Midbrain (tissue), 1 donor: ENCODE measurements at places on chromosomes 7 and 10.

- no peak for DNase-seq
Measured at GRCh38 chr7:17392846-17393245, 94.4 kb downstream of the AHR start.

GRCh38 chr10:101031128-101031795 is at the start of the genes PDZD7 and SFXN3:
PDZD7 (minus strand) TSS chr10:101031129; CDS start chr10:101030219, 910 bp downstream.
SFXN3 (plus strand) TSS chr10:101031234; CDS start chr10:101034695, 3,461 bp downstream.
- peak; percentile 95 for DNase-seq

DNA sequence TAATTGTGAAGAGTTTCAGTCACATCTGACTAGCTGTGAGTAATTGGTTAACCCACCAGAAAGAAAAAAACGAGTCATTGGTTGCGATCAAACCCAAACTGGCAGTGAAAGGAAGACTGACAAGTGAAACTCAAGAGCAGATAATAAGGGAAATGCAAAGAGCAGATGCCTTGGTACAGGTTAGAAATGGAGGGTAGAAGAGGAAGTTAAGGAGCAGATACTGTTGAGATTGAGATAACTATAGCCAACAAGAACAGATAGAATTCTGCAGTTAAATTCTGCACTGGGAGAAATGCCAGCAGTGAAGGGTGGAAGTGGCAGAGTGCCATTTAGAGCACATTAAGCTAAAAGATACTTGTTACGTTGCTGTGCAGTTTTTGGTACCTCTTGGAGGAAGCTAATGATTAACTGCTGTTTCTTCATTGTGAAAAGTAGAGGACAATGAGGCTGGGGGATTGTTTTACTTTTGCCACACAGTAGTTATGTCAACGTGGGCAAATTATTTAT is 65.8 kb downstream of the CDK13 start:
- peak; percentile 15 for DNase-seq

GRCh38 chr7:80935991-80936780 is 17.3 kb upstream of the SEMA3C start:
- no peak for DNase-seq

GRCh38 chr10:5325076-5325475 is 39.7 kb upstream of the UCN3 start:
- DNase-seq: no peak

DNA sequence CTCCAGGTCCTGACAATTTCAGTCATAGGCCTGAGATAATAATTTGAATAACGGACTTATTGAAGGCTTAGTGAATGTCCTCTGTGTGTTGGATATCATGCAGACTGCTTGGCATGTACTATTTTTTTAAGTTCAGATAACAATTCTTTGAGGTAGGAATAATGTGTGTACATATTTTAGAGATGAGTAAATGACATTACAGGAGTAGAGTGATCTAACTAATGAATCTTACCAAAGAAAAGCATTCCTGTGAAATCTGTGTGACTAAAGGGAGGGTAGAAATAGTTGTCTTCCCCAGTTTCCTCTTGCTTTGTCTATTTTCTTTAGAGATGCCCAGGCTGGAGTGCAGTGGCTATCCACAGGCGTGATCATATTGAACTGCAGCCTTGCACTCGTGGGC is 391.8 kb upstream of the ETV1 start:
- no peak for DNase-seq

GRCh38 chr10:73910764-73911552 is at the start of gene PLAU:
PLAU (plus strand) TSS chr10:73911132; CDS start chr10:73911556, 424 bp downstream.
- no peak for DNase-seq

DNA sequence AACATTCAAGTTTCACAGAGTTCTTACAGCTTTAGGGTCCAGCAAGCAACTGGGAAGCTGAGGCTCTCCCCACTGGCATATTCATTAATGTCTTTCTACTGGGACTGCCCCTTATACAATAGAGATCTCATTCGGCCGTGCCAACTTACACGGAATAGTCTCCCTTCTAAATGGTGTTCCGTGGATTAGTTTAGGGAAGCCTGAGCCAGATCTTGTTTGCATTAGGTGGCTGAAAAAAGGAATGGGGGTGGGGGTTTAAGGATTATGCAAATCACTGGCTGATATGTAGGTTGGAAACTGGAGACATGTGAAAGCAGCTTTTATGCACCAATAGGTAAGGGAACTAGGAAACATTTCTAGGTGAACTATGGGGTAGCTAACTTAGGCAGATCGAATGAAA is 218.3 kb downstream of the TRIL start:
- peak; percentile 35 for DNase-seq

DNA sequence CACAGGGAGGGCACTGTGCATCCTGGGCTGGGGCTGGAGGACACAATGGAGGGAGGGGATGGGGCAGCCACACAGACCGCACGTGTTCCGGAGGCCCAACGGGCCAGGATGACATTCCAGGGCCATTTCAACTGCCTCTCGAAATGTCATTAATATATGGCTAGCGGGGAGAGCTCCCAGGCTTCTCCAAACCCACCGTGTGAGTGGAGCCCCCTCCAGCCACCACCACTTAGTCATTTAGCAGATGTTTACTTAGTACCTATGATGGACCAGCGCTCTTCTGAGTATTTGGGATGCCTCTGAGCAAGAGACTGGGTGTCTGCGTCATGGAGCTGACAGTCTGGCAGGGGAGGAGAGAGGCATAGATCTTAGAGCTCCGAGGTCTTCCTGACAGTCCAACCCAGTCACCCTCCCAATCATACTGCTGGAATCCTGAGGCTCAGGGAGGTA is 107.3 kb downstream of the ZMIZ1 start:
- DNase-seq: no peak

- DNase-seq: no peak
Measured at GRCh38 chr10:21297603-21298383, 227.7 kb downstream of the SKIDA1 start.

DNA sequence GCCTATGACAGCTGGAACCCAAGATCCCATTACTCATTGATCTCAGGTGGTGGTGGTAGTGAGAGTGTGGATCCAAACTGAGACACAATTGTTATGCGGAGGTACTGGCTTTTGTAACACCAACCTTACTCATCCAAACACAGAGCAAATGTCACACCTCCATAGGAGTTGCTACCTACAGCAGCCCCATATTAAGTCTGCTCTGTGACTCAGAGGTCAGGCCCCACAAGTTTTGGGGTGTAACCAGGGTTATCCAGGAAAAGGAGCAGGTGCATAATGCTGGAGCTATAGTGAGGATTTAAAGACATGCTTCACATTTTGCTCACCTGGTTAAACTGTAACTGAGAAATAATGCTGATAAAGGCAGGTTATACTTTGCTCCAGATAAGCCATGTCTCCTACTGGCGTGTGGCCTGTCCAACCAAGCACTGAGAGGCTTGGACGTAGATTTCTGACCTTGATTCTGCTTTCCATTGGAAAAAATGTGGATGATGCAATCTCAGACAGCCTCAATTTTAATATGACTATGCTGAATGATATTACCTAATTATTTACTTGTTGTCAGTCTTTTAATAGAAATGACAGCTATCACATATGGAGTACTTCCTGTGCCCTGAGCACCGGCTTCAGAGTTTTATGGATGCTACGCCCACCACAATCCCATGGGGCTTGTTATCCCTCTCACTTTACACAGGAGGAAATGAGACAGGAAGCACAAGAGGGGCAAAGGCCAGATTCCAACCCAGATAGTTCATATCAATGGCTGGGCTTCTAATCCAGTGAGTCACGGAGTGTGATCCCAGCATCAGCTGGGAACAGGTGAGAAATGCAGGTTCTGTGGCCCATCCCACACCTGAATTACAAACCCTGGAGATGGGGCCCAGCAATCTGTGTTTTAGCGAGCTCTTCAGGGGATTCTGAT is 181.3 kb downstream of the CHN2 start:
- no peak for DNase-seq

DNA sequence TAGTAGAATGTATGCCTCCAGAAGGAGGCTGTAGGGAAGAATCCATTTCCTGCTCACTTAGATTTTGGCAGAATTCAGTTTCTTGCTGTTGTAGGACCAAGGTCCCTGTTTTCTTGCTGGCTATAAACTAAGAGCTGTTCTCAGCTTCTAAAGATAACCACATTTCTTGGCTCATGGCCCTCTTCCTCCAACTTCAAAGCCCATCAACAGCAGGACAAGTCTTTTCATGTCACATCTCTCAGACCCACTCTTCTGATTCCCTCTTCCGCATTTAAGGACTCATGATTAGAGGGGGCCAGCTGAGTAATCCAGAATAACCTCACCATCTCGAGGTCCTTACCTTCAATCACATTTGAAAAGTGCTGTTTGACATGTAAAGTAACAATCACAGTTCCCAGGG is 8.2 kb upstream of the LSM8 start:
- no peak for DNase-seq

DNA sequence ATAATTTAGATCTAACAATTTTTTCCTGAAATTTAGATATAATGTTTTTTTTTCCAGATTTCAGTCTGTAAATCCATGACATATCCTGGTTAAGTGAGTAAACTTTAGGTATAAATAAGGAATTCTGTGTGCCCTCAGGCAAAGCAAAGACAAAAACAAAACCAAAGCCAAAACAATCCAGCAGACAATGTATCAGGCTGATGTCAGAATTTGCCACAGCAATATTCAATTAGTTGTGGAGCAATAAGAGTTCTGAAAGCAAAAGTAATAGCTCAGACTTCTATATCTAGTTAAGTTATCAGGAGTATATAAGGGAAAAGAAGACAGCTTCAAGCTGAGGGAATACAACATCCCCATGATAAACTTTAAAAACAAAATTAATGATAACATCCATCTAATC is 82.0 kb downstream of the MKX start:
- DNase-seq: no peak

- DNase-seq: peak; percentile 16
Measured at GRCh38 chr10:113320987-113321386, 231.9 kb upstream of the HABP2 start.

DNA sequence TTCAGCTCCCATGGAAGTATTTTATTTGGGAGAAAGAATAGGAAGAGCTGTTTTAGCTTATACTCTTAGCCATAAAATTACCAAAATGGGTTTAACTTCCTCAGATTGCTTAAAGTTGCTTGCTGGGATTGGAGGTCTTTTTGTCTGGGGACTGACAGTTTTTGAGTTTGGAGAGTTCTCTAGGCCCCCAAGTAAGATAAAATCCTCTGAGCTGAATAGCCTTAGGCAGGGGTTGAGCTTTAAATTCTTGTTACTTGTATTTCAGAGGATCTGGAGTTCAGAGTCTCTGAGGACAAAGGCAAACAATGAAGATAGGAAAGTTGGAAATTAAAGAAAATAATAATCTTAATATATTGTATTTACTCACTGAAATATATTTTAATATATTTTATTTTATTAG is 294.4 kb upstream of the DKK1 start:
- no peak for DNase-seq

GRCh38 chr7:50982626-50983025 is 199.9 kb upstream of the GRB10 start:
- DNase-seq: no peak

DNA sequence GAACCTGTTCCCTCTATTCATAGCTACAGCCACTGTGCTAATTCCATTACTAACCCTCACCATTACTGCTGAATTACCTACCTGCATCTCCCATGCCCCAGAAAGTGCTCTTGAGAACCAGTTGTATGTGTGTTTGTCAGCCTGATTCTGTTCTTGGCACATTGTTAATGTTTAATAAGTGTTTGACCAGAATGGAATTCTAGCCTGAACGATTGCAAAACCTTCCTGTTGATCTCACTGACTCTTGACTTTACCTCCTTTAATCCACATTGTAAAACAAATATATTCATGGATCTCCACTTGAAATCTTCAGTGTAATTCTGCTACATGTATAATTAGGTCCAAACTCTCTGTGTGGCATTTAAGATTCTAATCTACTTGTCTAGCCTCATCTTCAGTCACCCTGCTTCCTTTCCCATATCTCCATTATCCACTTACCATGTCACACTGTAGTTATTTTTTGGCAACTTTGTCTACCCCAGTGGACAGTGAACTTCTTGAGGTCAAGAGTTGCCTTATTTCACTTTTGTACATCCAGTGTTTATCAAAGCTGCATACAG is 4.9 kb downstream of the ZNF277 start:
- no peak for DNase-seq

DNA sequence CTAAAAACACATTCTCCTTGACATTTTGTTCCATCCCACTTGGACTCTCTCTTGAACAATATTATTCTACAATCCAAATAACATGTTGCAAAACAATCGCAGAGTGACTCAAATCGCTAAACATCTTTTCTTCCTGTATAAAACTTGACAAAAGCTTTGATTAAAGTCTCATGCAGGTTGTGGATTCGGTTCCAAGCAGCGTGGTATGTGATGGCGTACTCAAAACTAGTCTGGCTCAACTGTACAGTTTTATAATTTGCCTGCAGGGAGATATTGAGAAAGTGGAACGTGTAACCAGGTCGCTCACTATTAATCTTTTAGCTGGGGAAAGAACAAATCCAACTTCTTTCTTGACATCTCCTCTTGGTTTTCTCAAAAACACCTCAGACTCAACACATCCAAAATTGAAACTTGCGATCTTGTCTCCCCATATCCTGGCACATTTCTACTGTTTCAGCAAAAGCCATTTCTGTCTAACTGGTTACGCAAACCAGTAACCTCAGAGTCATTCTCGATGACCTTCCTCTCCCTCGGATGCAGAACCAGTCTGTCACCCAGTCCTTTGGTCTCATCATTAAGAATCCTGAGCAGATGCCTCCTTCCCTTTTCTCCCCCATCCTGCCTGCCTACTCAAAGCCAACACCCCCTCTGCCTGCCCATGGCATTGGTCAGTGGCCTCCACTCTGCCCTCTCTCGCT is 100.1 kb downstream of the CACNB2 start:
- no peak for DNase-seq

GRCh38 chr10:132543916-132544743 is 6.5 kb downstream of the INPP5A start:
- no peak for DNase-seq

DNA sequence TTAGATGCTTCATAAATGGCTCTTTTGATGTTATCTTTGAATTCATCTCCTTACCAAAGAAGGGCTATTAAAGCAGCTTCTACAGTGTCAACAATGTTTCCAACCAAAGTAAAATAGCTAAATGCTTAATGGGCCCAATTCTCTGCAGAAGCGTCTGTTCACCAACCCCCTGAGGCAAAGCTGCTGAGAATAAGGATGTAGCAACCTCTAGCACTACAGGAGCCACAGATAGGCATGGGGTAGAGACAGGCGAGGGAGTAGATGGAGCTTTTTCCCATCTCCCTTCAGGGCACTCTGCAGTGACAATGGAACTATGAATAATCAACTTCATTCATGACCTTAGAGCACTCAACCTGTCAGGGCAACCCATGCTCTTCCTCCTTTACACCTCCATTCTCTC is 134.1 kb downstream of the FZD1 start:
- no peak for DNase-seq

GRCh38 chr10:46026106-46026505 is 4.3 kb downstream of the NCOA4 start:
- DNase-seq: no peak
